Activated CD8-positive, alpha-beta memory T cell treated with anti-CD3 and anti-CD28 coated beads, Interleukin-2, amount 10 ng/mL, durations not matched to agents 7 days and 5 days (primary cell): ENCODE measurements at places on chromosomes 4 and X.

DNA sequence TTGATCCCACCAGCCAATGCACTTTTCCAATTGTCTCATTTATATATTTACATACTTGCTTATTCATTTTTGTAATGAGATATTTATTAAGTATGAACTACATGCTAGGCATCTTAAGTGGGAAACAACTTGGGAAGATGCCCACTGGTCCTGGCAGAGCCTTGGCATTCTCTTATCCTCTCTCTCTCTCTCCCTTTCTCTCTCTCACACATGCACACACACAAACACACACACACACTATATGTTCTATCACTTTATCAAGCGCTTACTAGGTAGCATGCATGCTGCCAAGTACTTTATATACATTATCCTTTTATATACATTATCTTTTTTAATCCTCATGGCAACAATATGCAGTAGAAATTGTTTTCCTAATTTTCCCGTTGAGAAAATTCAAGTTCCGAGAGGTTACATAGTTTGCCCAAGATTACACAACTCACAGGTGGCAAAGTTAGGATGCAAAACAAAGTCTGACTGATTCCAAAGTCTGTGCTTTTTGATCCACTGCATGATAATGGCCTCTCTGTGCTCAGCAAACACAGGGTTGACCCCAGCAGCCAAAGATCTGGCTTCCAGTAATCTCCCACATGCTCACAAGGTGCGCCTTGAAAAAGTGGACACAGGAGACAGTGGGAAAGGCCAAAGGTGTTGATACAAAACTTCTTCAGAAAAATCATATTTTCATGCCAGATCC, 173.1 kb upstream of the KLF3 start:
- peaks cover 11% of the 10 kb centered on the region for H3K4me1 ChIP-seq
- no peak overlapping the region for H3K27ac ChIP-seq
- no peak for DNase-seq
- H3K36me3 ChIP-seq = no peaks in the 10 kb centered on the region
- H3K27me3 ChIP-seq = peaks cover 3% of the 10 kb centered on the region

DNA sequence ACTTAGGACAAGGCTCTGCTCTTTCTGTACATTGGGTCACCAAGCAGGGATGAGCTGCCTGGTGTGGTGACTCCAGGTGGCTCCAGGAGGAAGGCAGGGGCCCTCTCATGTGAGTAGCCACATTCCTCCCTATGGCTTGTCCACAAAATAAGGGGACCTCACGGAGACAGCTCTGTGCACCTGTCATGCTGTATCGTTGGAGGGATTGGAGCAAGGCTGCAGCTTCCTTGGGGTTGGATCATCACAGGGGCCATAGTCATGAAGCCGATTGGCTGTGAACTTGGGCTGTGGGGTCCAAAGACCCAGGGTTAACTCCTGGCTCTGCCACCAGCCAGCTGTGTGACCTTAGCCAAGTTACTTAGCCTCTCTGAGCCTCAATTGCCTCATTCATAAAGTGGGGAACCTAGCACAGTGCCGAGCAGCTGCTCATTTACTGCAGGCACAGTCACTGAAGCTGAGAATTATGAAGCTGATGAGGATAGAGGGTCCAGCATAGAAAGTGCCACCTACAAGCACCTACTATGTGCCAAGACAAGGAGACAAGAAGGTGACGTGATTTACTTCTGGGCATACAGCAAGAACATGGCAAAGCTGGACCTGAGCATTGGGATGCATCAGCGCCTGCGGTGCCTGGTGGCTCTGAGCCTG, 11.8 kb upstream of the KIAA0232 start:
- H3K4me1 ChIP-seq = peaks cover 16% of the 10 kb centered on the region
- no peak for DNase-seq
- H3K4me3 ChIP-seq = no peak overlapping the region
- no peaks in the 10 kb centered on the region for H3K27me3 ChIP-seq
- H3K27ac ChIP-seq = no peak overlapping the region

- no peak overlapping the region for H3K27ac ChIP-seq
- no peak for DNase-seq
- H3K27me3 ChIP-seq = no peaks in the 10 kb centered on the region
- no peak overlapping the region for H3K4me3 ChIP-seq
- no peaks in the 10 kb centered on the region for H3K36me3 ChIP-seq
These were observed 154.6 kb downstream of the FMR1NB start for GRCh38 chrX:148135738-148136137.

DNA sequence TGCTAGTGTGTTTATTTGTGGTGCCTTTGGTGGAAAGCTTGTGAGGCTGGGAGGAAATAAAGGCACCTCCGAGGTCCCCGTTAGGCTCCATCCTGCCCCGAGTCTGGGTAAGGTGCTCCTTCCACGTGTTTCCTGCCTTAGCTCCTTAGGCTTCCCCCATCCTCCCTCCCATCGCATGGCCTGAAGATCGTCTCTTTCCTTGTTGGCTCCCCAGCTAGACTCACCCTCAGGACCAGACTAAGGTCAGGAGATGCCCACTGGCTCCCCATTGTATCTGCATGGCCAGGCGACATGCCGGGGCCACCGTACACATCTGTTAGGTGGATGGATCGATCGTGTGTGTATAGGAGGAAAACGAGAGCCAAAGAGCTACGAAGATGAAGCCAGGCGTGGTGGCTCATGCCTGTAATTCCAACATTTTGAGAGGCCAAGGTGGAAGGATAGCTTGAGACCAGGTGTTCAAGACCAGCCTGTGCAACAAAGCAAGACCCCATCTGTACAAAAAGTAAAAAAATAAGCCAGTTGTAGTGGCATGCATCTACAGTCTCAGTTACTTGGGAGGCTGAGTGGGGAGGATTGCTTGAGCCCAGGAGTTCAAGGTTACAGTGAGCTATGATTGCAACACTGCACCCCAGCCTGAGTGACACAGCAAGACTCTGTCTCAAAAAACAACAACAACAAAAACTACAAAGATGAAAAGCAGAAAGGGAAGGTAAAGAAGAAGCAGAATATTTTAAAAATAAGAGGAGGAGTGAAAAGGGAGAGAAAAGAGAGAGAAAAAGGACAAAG, 53.7 kb downstream of the SEPSECS start:
- H3K27me3 ChIP-seq = peaks cover 9% of the 10 kb centered on the region
- no peaks in the 10 kb centered on the region for H3K4me1 ChIP-seq

DNA sequence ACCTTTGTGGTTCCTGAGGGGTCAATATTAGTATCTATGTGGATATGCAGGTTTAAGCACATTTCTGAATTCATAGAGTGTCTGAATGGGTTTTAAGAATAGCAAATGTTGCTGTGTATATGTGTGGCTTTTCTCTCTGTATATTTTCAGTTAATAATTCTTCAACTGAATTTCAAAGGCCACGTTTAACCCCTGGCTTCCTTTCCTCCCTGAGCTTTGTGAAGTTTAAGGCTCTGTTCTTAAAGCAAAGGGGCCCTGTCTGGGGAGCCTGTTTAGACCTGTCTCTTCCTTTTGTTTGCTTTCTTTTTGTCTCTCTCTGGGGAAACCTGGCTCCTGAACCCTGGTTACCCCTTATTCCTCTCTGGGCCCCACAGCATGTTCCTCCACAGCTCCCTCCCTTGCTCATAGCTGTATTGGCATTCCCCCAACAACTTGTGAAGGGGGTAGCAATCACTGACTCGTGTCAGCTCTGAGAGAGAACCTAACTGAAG, 139.1 kb downstream of the COL4A6 start:
- no peaks in the 10 kb centered on the region for H3K36me3 ChIP-seq
- H3K27ac ChIP-seq = no peak overlapping the region
- H3K4me3 ChIP-seq = no peak overlapping the region
- H3K4me1 ChIP-seq = no peaks in the 10 kb centered on the region
- H3K27me3 ChIP-seq = peaks cover 2% of the 10 kb centered on the region

DNA sequence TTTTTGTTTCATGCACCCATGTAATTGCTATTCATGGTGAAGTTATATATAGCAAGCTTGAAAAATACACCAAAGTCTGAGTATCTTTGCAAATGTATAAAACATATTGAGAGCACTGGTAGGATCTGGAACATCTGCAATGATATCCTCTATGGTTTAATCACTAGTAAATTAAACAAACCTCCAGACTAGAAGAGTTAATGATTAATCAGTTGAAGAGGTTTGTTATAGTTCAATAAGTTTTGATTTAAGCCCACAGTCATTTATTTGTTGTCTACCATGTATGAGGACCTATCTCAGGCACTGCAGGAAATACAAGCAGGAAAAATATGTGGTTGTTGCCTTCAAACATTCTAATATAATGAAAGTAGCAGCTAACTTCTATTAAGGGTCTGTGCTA, 16.5 kb downstream of the CYBB start:
- no peak overlapping the region for H3K4me3 ChIP-seq
- no peak for DNase-seq
- H3K27ac ChIP-seq = no peak overlapping the region
- H3K27me3 ChIP-seq = no peaks in the 10 kb centered on the region

DNA sequence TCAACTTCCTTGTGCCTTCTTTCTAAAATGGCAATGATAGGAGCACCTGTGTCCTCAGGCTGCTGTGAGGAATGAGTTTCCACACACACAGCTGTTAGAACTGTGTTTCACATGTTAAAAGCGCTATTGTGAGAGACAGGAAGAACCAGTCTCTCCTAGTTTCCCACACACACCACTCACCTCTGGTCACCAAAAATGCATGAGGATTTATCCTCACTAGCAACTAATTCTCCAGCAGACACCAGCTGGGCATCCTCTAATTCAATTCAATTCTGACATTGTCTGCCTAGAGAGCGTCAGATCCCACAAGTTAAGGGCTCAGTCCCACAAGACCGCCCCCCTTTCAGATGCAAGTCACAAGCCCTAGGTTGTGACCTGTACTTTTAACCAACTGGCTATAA, 29.0 kb upstream of the SLC2A9 start:
- peak; percentile 15 for DNase-seq
- H3K4me1 ChIP-seq = peaks cover 19% of the 10 kb centered on the region
- H3K27ac ChIP-seq = no peak overlapping the region

- H3K27me3 ChIP-seq = no peaks in the 10 kb centered on the region
- no peaks in the 10 kb centered on the region for H3K4me1 ChIP-seq
- H3K4me3 ChIP-seq = no peak overlapping the region
- no peak overlapping the region for H3K27ac ChIP-seq
- no peaks in the 10 kb centered on the region for H3K36me3 ChIP-seq
- DNase-seq = no peak
These were observed 127.2 kb upstream of the SLIT2 start for GRCh38 chr4:20124317-20125026.

DNA sequence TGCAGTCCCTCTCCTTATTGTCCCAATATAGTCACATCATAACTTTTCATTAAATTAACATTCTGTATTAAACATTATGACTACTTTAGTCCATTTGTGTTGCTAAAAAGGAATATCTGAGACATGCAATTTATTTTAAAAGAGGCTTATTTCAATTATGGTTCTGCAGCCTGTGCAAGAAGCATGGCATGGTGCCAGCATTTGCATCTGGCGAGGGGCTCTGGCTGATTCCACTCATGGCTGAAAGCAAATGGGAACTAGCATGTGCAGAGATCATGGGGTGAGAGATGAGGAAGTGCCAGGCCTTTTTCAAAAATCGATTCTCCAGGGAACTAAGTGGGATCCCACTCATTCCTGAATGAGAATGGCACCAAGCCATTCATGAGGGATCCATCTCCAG, 476.3 kb upstream of the RPS6KA3 start:
- H3K36me3 ChIP-seq = no peaks in the 10 kb centered on the region
- H3K4me1 ChIP-seq = no peaks in the 10 kb centered on the region
- no peak overlapping the region for H3K4me3 ChIP-seq
- no peak for DNase-seq
- H3K27ac ChIP-seq = no peak overlapping the region
- H3K27me3 ChIP-seq = peaks cover 3% of the 10 kb centered on the region

DNA sequence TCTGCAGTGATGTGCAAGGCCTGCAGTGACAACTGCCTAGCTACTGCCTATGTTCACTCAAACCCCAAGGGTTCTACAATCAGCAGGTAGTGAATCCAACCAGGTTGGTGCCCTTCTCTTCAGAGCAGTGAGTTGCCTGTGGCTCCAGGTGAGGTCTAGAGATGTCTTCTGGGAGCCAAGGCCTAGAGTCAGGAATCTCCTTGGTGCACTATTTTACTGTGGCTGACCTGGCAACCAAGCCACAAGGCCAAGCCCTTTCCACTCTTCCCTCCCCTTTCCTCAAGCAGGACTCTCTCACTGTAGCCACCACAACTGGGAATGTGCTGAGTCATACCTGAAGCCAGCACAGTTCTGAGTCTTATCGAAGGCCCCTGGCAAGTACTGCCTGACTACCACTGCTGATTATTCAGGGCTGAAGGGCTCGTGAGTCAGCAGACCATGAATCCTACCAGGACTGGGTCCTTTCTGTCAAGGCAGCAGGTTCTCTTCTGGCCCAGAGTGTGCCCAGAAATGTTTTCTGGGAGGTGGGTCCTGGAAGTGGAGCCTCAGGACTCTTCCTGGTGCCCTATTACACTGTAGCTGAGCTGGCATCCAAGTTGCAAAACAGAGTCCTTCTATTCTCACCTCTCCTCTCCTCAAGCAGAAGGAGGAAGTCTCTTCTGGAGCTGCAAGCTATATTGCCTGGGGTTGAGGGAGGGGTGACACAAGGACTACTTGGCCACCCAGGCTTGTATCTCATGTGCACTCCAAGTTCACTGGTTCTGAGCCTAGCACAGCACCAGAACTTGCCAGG, 111.6 kb downstream of the BTC start:
- no peak overlapping the region for H3K4me3 ChIP-seq

GRCh38 chr4:101136373-101137370, 210.7 kb downstream of the PPP3CA start:
- peaks cover 13% of the 10 kb centered on the region for H3K4me1 ChIP-seq
- H3K4me3 ChIP-seq = no peak overlapping the region
- H3K27ac ChIP-seq = no peak overlapping the region

- no peaks in the 10 kb centered on the region for H3K27me3 ChIP-seq
- H3K36me3 ChIP-seq = no peaks in the 10 kb centered on the region
- H3K27ac ChIP-seq = peak overlapping the region; percentile 85
- DNase-seq = no peak
These were observed 152.0 kb upstream of the USP9X start for GRCh38 chrX:40933132-40933705.

DNA sequence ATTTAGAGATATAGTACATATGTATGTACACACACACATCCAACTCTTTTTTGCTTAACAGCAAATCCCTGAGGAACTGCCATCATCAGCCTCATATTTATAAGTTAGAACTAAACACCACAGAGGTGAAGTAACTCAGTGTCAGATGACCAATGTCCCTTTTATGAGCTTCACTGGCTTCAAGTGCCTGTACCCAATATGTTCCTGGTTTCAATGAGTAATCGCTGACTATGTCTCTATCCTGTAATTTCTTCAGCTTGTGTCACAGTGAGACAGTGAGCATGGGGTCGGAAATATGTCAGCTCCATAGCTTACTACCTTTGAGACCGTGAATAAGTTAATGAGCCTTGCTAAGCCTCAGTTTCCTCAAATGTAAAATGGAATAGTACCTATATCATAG, 136.2 kb upstream of the RASGEF1B start:
- peaks cover 2% of the 10 kb centered on the region for H3K4me1 ChIP-seq
- H3K36me3 ChIP-seq = no peaks in the 10 kb centered on the region
- no peaks in the 10 kb centered on the region for H3K27me3 ChIP-seq
- H3K4me3 ChIP-seq = no peak overlapping the region
